ENCODE measurements at places on chromosomes 11 and 22. TPM values are rescaled to one million over a fixed set of nuclear protein-coding genes. Genes with fewer than 3 reads are reported as not detected.

CRYBB2 gene
- polyA plus RNA-seq: not detected

USP2 gene
- polyA plus RNA-seq: 60.0 TPM

DNA sequence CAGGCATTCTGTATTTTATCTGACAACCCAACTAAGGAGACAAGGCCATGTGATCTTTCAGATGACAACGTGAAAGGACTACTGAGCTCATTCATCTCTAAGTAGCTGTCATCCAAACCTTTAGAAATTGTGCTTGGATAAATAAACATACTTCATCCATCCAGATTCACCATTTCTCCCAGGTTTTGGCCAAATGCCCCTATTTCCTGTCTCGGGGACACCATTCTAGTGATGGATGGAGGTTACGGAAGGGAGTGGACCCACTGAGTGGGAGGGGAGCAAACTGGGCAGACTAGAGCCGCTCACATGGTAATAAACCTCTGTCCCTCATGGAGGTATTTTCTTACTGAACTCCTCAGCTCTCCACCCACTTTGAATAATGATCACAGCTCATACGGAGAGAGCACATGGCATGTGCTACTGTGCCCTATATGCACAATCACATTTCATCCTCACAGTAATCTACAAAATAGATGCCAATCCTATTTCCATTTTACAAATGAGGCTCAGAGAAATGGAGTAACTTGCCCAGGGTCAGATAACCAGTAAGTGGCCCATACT, 114.4 kb downstream of the SLC1A2 start:
- no peak for DNase-seq

DNA sequence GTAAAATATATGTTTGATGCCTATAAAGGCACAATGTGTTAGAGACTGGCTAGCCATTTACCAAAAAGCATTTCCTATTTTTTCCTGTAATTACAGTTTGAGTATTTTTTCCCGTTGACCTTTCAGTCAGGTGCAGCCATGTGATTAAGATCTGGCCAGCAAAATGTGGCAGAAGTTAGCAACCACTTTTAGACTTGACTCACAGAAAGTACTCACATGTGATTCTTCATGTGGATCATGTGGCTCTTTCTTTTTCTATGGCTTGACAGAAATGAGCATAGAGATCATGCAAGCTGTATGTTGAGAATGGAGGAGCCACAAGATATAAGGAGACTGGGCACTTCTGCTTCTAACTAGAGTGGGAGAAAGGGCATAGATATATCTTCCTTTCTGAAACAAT, 27.3 kb upstream of the RAB38 start:
- no peak for DNase-seq

DNA sequence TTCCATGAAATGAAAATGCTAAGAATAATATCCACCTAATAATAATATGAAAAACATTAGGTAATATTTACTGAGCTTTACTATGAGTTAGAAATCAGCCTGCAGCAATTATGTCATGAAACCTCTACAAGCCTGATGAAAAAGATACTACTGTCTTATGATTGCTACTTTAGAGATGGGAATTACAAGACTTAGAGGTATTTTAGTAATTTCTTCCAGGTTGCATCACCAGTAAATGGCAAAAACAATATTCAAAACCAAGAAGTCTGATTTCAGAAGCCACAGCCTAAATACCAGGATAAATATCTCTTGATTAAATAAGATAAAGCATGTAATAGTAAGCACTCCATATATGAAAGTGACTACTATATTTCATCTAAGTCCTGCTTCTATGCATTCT, 13.8 kb downstream of the OR5B21 start:
- DNase-seq: no peak

GRCh38 chr11:89275966-89276365, 98.3 kb downstream of the TYR start:
- no peak for DNase-seq
